ENCODE measurements at places on chromosomes 2 and 18. TPM values are rescaled to one million over a fixed set of nuclear protein-coding genes. Genes with fewer than 3 reads are reported as not detected.

The LRP1B gene
- 0.09 TPM for total RNA-seq

DNA sequence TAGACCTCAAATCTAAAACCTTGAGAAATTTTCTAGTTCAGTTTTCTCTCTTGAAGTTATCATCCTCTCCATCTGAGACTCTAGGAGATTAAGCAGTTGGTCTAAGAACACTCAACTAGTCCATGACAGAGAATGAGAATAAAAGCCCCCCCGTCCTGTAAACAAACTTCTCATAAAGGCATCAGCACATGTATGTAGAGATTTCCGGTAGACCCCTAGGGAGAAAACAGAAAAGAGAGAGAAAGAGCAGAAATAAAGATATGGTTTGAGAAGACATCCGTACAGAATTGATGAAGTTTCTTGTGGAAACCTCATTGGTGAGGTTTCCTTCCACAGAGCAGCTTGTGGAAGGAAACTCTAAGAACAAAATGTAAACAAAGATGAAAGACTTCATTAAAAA lies 3.2 kb upstream of the GPR155 start:
- H3K27me3 ChIP-seq, result no peaks in the 10 kb centered on the region
- peaks cover 10% of the 10 kb centered on the region for H3K4me1 ChIP-seq
- no peak overlapping the region for H3K27ac ChIP-seq
- no peak overlapping the region for H3K4me3 ChIP-seq

- DNase-seq, result no peak
- H3K36me3 ChIP-seq, result no peaks in the 10 kb centered on the region
- no peaks in the 10 kb centered on the region for H3K27me3 ChIP-seq
- peak within 1 kb of the TSS; percentile 6 for H3K4me3 ChIP-seq
- no peaks in the 10 kb centered on the region for H3K4me1 ChIP-seq
- H3K27ac ChIP-seq, result no peak within 1 kb of the TSS
These were observed at the start of gene FER1L5 for GRCh38 chr2:96642564-96643360. FER1L5 (plus strand) TSS chr2:96642764; CDS start chr2:96642837, 73 bp downstream.

DNA sequence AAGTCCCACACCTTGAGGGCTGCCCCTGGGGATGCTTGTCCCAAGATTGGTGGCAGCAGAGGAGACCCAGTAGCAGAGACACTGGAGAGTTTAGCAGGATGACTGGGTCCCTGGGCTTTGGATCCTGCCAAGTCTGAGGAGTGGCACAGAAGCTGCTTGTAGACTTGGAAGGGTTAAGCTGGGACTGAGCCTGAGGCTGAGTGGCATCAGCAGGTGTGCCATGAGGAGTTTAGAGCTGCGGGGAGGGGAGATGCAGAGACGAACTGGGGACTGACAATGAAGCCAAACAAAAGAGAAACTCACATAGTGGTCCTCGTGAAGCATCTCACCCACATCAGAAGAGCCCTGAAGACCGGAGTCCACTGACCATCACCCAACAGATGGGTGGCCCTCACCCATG lies 329.7 kb upstream of the KLHL29 start:
- no peak for DNase-seq
- H3K27me3 ChIP-seq, result no peaks in the 10 kb centered on the region

The CAPG gene
- total RNA-seq, result 555 TPM

DNA sequence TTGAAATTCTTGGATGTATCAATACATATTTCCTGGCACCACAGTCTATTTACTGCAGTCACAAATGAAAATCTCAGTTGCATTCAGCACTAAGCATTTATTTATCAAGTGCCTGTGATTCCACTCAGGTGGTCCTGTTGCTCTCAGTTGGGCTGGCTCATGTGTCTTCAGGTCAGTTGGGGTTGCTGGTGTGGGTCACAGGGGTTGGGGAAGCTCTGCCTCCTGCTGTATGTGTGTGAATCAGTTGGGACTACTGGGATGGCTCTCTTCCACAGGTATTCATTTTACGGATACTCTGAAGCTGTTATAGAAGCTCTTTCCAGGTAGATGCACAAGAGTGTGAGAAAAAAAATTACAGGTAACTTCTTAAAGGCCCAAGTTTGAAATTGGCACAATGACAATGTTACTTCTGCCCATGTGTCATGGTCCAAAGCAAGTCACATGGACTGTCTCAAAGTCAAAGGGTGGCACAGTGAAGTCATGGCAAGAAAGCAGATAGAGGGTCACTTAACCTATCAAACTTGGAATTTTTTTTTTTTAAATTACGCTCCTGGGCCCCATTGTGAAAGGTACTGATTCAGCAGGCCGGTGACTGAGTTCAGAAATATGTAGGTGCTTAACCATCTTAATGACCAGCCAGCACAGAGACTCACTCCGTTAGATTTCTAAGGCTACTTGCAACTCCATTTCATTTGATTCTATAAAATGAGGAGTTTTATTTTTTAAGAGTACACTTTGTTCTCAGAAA lies 249.2 kb upstream of the GCFC2 start:
- no peak for DNase-seq
- H3K4me1 ChIP-seq, result no peaks in the 10 kb centered on the region
- no peaks in the 10 kb centered on the region for H3K36me3 ChIP-seq
- H3K27ac ChIP-seq, result no peak overlapping the region
- H3K27me3 ChIP-seq, result no peaks in the 10 kb centered on the region

The ORC2 gene
- 28.6 TPM for total RNA-seq

- H3K36me3 ChIP-seq, result no peaks in the 10 kb centered on the region
- H3K4me3 ChIP-seq, result no peak overlapping the region
- no peaks in the 10 kb centered on the region for H3K4me1 ChIP-seq
These were observed 557.1 kb downstream of the TNS1 start for GRCh38 chr2:217445723-217446122.

GRCh38 chr2:45312275-45312674 lies 298.8 kb downstream of the SRBD1 start:
- H3K4me1 ChIP-seq, result no peaks in the 10 kb centered on the region
- no peak for DNase-seq
- no peaks in the 10 kb centered on the region for H3K36me3 ChIP-seq
- no peak overlapping the region for H3K4me3 ChIP-seq
- H3K27me3 ChIP-seq, result no peaks in the 10 kb centered on the region

The REEP1 gene
- 6.9 TPM for total RNA-seq

- no peak overlapping the region for H3K4me3 ChIP-seq
- H3K4me1 ChIP-seq, result no peaks in the 10 kb centered on the region
- no peak overlapping the region for H3K27ac ChIP-seq
- peaks cover 32% of the 10 kb centered on the region for H3K36me3 ChIP-seq
These were observed 100.1 kb downstream of the SLC25A12 start for GRCh38 chr2:171793691-171794678.

DNA sequence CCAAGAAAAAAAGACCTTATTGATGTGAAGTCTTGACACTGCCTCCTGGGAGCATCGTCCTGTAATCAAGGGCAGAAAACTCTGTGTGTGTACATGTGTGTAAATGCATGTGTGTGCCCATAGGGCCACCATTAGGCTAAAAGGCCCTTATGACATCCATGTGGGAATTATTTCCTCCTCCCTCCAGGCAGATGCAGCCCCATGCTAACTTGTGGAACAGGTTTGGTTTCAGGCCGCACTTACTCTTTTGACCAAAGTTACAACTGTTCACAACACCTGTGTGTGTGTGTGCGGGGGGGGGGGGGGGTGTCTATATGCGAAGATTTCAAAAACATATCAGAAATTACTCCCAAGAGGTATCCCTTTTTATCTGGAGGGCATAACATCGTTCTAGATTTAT lies 87.4 kb upstream of the SLC14A2 start:
- H3K4me1 ChIP-seq, result no peaks in the 10 kb centered on the region
- no peaks in the 10 kb centered on the region for H3K27me3 ChIP-seq
- DNase-seq, result no peak

DNA sequence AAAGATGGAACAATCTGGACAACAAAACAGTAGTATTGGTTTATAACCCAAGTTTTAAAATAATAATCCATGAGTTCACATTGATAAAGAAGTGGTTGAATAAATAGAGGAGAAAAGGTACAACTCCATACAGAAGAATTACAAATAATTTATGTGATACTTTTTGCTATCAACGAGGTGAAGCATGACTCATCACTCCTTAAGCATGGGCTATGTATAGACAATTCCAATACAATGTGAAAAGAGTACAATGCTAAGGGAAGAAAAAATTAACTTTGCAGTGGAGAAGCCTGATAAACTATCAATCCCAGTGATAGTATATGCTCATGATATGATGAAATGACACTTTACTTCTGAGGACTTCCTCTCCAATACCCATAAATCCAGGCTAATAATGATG lies 312.9 kb downstream of the GULP1 start:
- H3K4me3 ChIP-seq, result no peak overlapping the region
- H3K36me3 ChIP-seq, result no peaks in the 10 kb centered on the region
- no peaks in the 10 kb centered on the region for H3K4me1 ChIP-seq
- no peaks in the 10 kb centered on the region for H3K27me3 ChIP-seq
- no peak for DNase-seq
- H3K27ac ChIP-seq, result no peak overlapping the region

The DSG4 gene
- total RNA-seq, result not detected
